ENCODE measurements at places on chromosomes 2 and 18.

DNA sequence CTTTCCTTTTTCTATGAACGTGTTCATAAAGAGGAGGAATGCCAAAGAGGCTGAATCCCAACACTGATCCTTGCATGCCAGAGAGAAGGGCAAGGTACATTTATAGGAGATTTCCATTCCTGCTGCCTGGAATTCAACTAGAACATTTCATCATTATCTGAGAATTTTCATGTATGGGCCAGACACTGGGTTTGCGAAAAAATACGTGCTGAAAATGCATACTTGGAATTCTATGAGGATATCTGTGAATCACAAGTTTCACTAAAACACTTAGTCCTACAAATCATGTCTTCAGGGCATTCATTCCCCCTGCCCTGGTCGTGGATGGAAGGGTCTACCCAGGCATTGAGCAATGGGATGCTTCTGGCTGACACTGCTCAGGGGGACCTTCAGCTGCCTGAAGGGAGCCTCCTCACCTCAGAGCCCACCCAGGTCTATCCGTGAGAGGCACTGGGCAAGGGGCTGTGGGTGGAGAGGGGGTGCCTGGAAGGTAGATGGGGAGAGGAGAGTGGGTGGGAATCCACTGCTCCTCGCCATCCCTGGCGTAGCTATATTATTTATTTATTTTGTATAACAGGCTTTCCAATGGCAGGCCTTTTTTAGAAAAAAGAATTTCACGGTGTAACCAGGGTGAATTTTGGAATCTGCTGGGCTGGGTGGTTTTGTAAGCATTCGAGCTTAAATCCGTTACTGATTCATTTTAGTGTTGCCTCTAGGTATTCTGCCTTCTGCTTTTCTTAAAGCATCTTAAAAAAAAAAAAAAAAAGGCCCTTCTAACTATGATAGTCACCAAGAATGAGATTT is 560.6 kb upstream of the ID2 start:
- DNase-seq: no peak

GRCh38 chr2:8303322-8303832 is 378.5 kb upstream of the ID2 start:
- peak; percentile 49 for DNase-seq

DNA sequence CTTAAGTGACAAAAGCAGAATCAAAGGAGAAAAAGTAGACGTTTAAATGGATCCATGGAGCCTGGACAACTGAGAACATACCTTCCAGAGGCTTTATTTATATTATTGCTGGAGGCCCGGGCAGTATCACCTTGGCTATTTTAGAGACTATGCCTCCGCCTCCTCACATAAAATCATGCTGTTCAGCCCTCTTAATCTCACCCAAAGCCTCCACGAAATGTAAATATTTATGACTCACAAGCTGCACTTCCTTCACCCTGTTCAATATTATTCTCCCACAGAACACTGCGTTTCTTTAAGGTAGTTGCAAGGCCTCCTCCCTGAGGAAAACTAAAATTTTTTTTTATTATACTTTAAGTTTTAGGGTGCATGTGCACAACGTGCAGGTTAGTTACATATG is 478.6 kb upstream of the ACVR2A start:
- no peak for DNase-seq

- no peak for DNase-seq
Observed at GRCh38 chr2:137870682-137871081, 93.6 kb upstream of the HNMT start.

- no peak for DNase-seq
Observed at GRCh38 chr2:168713325-168713724, 89.1 kb upstream of the NOSTRIN start.

DNA sequence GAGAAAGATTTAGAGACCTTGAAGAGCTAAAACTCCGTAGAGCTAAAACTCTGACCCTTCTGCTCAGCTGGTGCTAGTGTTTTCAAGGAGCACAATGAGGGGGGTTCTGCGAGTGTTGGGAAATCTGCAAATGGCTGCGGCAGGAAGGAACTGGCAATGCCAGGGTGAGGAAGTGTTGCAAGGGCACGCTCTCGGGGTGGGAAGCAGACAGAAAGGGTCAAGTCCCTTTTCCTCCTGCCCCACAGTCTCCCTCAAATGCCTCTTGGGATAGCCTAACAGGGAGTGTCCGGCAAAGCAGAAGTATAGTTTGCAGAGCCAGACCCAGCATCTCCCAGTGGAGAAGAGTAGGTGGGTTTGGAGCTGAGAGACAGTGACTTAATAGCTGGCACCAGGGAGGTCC is 60.5 kb downstream of the NCAPH start:
- DNase-seq: no peak

DNA sequence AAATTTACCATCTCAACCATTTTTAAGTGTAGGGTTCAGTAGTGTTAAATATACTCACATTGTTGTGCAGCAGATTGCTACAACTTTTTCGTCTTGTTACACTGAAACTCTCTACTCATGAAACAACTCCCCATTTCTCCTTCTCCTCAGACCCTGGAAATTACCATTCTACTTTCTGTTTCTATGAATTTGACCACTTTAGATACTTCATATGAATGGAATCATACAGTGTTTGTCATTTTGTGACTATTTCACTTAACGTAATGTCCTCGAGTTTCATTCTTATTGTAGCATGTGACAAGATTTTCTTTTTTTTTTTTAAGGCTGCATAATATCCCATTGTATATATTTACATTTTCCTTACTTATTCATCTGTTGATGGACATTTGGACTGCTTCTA is 203.8 kb downstream of the PLCL1 start:
- no peak for DNase-seq

DNA sequence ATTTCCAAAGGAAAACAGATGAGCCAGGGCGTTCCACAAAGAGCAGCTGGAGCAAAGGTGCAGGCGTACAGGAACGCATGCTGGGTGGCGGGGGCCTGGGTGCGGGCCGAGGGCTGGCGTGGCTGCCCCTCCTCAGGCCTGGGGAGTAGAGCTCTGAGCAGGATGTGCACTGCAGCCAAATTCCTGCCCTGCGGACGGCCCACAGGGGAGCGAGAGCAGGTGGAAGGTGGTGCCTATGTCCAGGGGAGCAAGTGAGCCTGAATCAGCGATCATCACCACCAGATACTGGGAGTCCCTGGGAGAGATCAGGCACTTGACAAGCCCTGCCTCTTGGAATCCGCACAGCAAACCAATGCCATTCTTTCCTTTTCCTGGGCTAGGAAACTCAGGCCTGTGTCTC is 106.3 kb downstream of the GBX2 start:
- no peak for DNase-seq

DNA sequence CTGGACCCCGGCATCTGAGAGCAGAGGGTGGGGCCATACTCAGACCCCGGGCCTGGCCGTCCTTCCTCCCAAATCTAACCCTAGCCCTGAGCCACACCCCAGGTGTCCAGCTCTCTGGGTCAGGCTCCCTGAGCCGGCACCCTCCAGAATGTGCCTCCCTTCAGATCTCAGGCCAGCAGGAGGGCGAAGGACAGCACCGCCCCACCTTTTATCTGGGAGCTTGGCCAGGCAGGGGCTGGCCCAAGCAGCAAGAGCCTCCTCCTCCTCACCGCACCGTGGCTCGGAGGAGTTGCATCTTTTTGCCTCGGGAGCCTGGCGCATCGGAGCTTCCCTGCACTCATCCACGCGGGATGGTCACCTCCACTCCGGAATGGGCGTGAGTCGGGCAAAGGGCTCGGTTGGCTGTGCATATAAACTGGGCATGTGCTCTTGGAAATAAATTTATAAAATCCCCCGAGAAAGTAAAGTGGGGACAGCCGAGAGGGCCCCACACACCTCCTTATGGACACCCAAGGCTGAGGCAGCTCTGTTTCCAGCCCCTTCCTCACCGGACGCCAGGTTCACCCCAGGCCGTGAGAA is 69.1 kb upstream of the CTDP1 start:
- no peak for DNase-seq

DNA sequence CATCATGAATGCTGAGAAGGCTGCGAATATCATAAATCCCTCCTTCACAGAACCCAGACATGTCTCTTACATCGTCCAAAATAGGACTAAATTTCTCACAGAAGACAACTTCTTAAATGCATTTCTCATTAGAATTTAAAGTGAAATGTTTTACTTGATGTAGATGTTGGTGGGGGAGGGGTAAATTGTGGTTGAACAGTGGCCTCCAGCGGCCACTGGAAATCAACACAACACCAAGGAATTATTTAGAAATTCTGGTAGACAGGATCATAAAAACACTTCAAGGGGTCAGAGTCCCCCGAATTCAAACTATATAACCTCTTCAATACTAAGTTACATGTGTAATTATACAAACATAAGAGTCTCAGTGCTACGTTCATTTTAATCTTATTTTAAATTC is 135.9 kb downstream of the ABCA12 start:
- DNase-seq: no peak

DNA sequence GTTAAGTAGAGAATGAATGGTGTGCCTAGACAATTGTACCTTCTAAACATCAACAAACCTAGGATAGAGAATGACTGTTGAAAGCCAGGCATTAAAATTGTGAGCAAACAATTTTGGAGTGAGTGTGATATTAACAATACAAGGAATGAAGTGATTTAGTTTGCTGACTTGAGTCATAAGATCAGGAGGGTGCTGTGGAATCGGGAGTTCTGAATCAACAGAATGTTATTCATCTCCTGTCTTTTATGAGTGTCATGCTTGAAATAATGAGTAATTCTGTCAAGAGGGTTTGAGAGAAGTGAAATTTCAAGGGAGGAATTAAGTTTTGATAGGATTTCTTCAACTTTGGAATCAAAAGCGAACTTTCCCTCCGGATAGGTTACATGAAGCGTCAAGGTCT is 214.4 kb upstream of the DSEL start:
- DNase-seq: no peak

DNA sequence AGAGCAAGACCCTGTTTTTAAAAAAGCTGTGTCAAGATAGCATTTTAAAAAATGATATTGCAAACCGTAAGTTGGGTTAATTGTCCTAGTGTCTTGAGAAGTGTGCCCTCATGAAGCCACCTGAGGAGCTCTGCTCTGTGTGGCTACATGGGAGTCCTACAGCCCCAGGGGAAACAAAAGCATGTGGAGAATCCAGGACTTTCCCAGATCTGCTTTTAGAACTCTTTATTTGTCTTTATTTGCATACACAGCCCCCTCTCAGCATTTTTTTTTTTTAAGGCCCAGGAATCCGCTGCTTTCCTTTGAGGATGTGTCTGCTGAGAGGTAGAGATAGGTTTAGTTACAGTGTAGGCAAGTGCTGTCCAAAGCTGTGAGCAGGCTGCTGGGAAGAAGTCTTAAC is 219.2 kb downstream of the FHOD3 start:
- no peak for DNase-seq

DNA sequence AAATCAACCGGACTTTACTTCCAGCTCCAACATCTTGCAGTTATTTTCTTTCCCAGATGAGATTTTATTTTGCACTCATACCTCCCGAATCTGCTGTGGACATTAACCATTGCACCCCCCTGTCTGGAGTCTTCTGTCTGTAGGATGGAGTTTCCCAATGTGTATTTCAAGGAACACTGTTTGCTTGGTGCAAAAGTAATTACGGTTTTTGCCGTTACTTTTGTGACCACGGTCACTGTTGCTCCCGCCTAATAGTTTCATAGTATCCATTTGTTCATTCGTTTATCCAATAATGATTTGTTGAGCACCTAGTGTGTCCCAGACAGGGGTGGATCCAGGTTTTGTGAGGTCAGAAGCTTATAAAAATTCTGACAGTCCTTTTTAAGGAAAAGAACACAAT is 90.3 kb upstream of the BCL11A start:
- DNase-seq: no peak

DNA sequence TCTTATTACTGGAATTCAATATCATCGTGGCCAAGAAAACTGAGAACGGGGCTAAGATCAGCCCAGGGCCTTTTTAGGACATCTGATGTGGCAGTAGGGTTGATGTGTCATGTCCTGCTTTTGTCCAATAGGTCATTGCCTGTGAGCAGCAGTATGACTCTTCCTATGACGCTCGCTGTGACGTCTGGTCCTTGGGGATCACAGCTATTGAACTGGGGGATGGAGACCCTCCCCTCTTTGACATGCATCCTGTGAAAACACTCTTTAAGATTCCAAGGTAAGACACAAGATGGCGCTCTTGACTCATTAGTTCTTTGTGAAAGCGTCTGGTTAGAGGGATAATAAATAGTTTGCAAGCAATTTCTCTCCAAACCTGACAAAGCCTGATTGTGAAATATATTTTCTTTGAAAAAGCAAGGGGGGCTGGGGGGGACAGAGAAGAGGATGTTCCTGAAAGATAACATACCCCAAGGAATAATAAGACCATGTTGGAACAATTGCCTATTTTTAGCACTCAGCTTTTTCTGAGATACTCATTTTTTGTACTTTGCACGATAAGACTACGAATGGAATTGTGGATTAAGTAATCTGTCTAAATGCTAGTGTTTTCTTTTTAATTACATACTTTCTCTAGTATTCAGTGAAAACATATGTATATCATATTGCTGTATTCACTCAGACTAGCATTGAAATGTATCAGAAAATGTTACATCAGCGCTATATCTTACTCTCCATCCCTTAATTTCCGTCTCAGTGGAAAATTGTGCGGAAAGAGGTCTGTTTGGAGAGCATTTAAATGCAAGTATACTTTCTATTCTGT is 58.1 kb downstream of the MYO3B start:
- DNase-seq: no peak

- DNase-seq: no peak
Observed at GRCh38 chr2:177383935-177384334, 8.6 kb upstream of the AGPS start.

DNA sequence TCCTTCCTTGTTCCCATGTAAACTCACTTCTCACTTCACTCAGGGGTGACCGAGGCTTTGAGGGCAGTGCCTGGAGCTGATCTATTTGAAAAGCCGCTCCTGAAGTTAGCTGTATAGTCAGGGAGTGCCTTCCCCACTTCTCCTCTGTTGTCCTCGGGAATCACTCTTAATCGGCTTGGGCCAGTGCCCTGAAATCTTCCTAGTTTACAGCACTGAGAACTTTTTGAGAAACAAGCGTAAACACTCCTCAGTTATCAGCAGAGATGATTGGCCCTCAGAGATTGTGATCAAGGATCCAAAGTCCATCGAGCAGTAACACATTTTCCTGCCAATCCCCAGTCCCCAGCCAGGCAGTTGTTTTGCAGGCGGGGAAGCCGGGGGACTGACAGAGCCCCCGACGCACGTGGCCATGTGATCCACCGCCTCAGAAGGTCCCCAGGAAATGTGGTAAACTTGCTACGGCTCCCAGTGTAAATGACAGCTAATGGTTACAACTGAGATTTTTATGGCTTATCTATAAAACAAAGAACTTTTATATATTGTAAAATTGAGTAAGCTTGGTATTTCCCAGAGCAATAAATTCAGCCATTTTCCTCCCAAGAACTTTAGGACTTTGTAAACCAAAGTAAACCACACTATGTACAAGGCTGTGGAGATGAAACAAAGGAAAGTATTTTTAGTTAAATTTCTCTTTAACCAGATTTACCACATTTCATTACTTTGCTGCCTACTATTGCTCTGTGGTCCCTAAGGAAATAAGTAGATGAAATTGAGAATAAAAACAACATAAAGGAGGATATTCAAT is 53.5 kb downstream of the C18orf63 start:
- DNase-seq: no peak

- no peak for DNase-seq
Observed at GRCh38 chr2:102365763-102366162, 10.2 kb downstream of the IL18R1 start.

All from stimulated activated CD4-positive, alpha-beta T cell treated with anti-CD3 and anti-CD28 coated beads, Interleukin-1b, Interleukin-23, amount 100 ng/mL, for 1 hour (primary cell).